Pancreas (tissue), 10 donors: ENCODE measurements at places on chromosomes 5 and 9. TPM values are rescaled to one million over a fixed set of nuclear protein-coding genes. Genes with fewer than 3 reads are reported as not detected.

Gene PALM2AKAP2
- total RNA-seq = 5.5 TPM

Gene UGT3A2
- total RNA-seq = not detected

DNA sequence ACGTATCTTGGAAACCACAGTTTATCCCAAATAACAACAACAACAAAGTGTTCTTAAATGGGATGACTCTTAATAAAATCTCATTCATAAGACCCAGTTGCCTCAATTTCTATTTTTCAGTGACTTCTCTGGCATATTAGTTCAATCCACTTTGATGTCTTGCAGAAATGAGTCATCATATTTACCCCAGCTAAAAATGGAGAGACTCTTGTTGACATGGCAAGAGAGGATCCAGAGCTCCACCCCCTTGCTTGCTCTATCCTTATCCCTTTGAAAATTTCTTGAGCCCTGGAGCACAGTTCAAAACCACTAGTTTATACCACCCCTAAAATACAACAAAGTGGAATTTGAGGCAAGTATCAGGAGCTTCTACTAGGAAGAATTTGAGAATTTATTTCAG, 20.8 kb downstream of the VCAN start:
- DNase-seq = no peak

- no peak for DNase-seq
These were observed 14.1 kb downstream of the FGF1 start for GRCh38 chr5:142671801-142672200.

Gene SPINK7
- total RNA-seq = not detected

Gene ANKRD34B
- not detected for total RNA-seq

DNA sequence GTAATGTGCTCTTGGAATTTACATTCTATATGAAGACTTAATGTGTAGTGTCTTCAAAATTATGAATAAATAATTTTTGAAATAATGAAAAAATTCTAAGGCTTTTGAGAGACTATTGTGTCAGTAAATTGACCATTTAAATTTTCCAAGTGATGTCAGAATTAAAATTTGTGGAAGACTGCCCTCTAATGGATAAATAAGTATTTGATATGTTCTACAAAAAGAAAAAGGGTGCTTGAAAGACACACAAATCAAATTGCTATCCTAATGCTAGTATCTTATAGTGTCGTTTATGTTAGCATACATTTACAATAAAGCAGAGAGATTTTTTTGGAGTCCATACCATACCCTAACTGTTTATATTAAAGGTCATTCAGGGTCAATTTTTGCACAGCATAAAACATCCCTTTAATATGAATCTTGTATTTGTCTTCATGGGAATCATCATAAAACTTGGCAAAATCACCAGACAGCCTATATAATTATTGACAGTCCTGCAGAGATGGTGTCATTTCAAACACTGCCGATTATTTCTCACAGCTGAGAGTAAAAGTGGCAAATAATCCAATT, 120.8 kb upstream of the SLC27A6 start:
- DNase-seq = no peak

DNA sequence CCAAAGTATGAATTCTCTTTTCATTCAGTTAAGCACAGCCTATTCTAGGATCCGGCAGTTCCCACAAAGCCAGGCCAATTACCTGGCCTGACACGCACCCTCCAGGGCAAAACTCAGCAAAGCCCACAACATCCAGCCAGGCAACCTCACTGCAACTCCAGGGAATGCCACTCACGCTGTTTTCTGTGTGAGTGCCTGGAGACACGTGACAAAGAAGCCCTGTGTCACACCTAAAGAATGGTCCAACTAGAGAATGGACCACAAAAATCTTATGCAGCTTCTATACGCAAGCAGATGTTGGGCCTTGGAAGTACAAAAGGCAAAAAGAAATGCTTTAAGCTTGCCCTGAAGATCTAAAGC, 20.2 kb downstream of the RETREG1 start:
- no peak for DNase-seq

- DNase-seq = no peak
These were observed 16.8 kb upstream of the FAM174A start for GRCh38 chr5:100518377-100518776.

Gene ADAMTSL2
- 5.5 TPM for total RNA-seq

GRCh38 chr5:135710045-135710675, 124.3 kb upstream of the SLC25A48 start:
- no peak for DNase-seq

DNA sequence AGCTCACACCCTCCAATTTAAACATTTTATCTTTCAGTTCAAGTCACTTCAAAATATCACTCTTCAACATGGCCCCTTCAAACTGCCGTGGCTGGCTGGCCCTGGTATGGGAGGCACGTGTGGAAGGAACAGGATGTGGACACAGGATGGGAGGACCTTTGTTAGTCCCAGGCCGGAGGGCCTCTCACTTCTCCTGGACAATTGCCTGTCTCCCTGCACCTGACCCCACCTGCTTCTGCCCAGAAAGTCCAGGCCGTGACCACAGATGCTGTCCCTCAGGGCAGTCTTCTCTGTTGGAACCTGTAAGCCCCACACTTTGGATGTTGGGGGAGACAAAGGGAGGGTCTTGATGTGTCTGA, 19.4 kb downstream of the AMBP start:
- no peak for DNase-seq

Gene ABL1
- total RNA-seq = 31.9 TPM

Gene TMEM215
- not detected for total RNA-seq

DNA sequence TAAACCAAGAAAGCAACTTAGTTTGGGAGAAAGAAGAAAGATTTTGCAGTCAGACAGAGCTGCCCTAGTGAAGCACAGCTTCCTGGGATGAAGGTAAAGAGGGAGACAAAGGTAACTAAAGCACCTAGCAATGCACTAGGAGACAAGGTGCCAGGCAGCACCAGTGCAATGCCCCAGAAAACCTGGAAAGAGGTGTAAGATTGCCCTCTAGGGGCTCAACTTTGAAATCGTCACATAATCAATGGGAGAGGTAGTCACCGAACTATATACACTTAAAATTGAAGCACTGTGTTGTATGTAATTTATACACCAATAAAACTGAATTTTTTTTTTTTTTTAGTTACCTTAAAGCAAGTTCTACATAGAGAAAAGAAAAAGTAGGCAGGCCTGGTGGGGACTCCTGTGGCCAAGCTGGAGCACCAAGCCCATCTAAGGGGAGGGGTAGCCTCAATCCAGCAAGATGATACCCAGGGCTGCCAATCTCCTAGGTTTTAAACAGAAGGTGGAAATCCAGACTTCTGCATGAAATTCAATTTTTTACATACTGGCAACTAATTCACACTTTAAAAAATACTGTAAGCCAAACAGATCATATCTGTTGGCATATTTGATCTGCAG, 48.2 kb downstream of the CDK5RAP2 start:
- DNase-seq = no peak
